ENCODE measurements at places on chromosomes 1 and 21.

DNA sequence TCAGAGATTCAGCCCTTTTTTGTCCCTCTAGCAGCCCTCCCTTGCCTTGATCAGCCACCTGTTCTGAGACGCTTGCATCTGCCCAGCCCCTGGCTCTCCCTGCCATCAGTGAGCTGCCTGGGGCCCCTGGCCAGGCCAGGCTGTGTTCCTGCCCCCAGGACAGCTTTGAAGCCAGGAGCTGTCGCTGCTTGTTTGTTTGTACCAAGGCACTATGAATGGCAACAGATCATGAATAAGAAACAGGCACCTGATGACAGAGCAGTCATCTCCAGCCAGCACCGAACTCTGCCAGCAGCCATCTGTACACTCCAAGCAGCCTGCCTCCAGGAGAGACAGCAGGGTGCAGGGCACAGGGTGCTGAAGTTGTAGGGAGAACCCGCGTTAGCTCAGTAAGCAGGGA, 8.1 kb upstream of the VWA5B1 start:
- DNase-seq = no peak

- no peak for DNase-seq
Measured at GRCh38 chr1:187067160-187067559, 238.4 kb downstream of the PLA2G4A start.

- no peak for DNase-seq
Measured at GRCh38 chr1:100643471-100644196, 75.9 kb upstream of the VCAM1 start.

- no peak for DNase-seq
Measured at GRCh38 chr1:115291741-115292140, 46.3 kb downstream of the NGF start.

DNA sequence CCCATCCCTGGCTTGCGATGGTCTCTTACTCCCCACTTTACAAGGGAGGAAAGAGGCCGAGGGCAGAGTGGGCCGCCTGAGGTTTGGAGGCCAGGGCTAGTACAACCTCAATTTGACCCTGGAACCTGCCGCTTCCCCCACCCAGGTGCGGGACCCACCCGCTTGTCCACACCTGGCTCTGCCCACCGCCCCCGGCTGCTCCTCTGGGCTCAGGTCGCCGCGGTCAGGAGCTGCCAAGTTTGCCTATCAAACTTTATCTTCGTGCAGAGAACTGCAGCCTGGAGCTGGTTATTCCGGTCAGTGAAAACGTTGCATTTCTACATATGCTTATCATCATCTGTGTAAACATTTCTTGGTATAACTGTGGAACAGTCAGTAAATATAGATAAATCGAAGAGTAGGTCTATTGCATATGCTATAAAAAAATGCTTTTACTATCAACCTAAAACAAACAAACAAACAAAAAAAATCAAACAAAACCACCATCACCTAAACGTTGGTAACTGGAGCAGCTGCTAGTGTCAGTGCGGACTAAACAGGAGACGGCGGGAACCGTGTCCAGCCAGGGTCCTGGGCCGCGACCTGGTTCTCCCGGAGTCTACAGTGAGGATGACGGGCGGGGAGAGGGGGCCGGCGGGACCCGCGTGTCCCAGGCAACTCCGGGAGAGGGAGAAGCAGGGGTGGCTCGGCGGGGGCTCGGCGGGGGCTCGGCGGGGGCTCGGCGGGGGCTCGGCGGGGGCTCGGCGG, 906 bp upstream of the ADARB1 start:
- DNase-seq = no peak

- DNase-seq = no peak
Measured at GRCh38 chr1:23553231-23554126, 5.8 kb downstream of the ID3 start.

DNA sequence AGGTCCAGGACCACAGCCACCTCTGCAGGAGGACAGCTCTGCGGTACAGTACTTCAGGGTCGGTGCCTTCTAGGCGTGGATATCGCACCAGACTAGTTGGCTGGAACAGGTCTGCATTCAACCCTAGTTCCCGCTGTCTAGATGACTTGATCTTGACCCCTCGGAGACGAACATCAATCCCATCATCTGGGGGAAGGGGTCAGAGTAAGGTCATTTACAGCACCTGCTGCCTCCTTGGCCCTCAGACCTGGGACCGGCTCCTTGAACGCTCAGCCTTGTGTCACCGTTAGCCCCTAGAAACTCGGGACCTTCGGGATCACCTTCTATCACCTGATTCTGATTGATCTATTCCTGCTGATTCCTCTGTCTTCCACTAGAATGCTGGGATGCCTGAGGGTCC, 2.6 kb downstream of the HECTD3 start:
- no peak for DNase-seq

DNA sequence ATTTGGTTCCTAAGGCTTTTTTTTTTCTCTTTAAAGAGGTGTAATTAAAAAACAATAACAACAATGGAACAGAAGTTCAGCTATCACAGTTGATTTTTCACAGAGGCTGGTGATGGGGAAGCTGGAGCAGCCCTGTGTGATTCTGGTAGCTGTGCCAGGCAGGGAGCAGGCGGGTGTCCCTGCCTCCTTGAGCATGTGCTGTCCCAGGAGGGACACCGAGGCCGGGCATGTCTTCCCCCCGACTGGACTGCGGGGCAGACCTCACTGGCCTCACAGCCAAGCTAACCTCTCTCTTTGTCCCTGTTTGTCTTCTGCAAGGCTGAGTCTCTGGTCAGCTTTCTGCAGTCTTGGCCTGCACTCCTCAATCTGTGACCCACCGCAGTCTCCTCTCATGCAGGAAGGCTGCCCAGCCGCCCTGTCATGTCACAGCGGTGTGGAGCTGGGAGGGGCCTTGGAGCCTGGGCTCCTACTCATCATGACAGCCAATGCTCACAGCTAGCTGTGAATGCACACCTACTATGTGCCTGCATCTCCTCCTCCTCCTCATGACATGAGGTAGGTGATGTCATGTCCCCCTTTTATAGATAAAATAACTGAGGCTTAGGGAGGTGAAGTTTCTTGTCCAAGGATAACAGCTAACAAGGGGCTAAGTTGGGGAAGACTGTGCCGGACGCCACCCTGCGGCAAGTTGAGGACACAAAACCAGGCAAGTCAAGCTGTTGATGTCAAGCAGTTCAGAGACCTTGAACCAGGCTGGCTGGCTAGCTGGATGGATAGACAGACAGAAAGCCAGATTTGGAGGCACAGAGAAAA, 10.3 kb upstream of the ACTL8 start:
- no peak for DNase-seq

GRCh38 chr1:87689487-87689886, 360.8 kb downstream of the LMO4 start:
- DNase-seq = no peak

DNA sequence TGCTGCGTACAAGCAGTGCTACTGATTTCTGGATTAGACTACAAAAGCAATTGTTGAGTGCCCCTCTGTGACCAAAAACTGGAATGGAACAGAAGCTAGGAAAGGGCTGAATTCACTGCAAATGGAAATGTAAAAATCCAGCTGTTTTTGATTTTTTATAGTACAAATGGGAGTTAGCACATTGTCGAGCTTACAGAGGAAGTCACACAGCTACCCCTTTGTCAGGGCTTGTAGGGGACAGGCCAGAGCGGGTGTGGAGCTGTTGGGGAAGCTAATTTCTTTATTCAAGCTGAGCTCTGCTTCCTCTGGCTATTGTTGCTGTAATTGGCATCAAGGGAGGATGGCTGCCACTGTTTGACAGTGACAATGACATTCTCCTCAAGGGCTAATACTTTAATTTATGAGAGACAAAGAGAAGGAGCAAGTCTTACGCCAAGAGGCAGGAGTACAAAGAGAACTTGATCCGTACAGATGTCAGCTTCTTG, 96.1 kb downstream of the SLC35F3 start:
- DNase-seq = peak; percentile 23

- DNase-seq = no peak
Measured at GRCh38 chr1:112502826-112503225, 5.9 kb upstream of the WNT2B start.

GRCh38 chr1:100613817-100614559, 76.0 kb downstream of the GPR88 start:
- DNase-seq = no peak

- no peak for DNase-seq
Measured at GRCh38 chr1:184449916-184450315, 63.1 kb downstream of the C1orf21 start.

DNA sequence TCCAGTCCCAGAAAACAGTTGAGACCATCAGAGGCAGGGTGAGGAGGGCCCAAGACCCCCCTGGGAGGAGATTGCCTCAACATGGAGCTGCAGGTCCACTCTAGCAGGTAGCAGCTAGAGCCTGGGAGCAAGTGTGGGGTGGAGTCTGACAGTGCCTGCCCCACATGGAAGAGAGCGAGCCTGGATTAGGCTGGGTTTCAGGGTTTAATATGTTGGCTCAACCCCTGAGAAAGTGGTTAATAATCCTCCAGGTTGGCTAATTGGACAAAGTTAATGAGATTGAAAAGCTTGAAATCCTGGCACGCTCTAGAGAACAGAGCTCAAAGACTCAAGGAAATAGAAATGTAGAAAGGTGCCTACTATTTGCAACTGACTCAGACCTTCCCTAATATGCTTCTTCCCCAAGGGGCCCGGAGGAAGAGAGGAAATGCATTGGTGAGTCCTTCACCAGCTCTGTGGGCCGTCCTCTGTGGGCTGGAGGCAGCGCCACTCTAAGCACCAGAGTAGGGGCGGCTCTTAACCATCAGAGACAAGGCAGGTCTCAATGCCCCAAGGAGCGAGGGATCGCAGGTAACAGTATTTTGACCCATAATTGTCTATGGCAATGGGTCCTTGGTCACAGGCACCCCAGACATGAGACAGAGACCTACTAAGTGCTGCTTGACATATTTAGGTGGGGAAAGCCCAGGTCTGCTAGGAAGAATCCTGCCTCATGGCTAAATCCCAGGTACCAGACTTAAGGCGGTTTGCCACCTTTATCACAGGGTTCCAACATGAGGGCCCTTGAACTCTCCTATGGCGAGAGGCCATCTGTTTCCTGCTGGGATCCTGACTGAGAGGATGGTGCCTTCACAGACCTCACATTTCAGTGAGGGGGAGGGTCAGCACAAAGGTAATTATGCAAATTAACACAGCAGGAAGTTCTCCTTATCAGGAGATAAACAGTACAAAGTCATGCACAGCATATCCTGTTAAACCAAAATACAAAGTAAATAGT, 33.8 kb downstream of the RSPH1 start:
- DNase-seq = no peak

All from NT2/D1 (cell line).